Urinary bladder (tissue), 4 donors: ENCODE measurements at places on chromosomes 3 and 15. TPM values are rescaled to one million over a fixed set of nuclear protein-coding genes. Genes with fewer than 3 reads are reported as not detected.

GRCh38 chr3:186782542-186783057, 777 bp upstream of the EIF4A2 start:
- DNase-seq: no peak

DNA sequence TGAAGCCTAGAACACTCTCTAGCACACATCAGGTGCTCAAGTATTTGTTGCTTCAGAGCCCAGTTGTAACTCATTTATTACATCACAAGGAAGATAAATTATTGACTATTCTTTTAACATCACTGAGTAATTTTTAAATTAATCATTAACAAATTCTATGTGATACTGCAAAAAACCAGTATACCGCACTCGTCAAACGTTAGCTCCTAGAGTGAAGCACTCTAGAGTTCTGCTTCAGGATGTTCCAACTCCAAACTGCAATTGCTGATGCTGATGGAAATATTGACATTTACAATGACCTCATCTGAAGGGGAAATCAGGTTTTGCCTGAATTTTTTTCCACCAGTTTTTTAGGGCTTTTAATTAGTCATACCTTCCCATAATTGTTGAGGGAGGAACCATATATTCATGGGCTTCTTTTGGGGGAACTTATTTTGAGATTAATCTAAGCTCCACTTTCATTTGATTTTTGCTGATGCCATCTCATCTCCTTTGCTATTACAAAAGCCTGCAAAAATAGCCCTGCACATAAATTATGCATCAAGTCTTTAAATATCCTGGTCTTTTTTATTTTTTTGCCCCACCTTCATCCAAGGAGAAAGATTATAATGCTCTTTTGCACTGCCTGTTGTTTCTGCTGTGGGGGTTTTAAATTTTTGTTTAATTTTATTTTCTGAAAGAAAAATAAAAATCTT, 123.0 kb upstream of the STAC start:
- DNase-seq: no peak

GRCh38 chr3:18853269-18853668, 295.0 kb upstream of the KCNH8 start:
- no peak for DNase-seq

Gene DNAH1
- polyA plus RNA-seq: 2.2 TPM

DNA sequence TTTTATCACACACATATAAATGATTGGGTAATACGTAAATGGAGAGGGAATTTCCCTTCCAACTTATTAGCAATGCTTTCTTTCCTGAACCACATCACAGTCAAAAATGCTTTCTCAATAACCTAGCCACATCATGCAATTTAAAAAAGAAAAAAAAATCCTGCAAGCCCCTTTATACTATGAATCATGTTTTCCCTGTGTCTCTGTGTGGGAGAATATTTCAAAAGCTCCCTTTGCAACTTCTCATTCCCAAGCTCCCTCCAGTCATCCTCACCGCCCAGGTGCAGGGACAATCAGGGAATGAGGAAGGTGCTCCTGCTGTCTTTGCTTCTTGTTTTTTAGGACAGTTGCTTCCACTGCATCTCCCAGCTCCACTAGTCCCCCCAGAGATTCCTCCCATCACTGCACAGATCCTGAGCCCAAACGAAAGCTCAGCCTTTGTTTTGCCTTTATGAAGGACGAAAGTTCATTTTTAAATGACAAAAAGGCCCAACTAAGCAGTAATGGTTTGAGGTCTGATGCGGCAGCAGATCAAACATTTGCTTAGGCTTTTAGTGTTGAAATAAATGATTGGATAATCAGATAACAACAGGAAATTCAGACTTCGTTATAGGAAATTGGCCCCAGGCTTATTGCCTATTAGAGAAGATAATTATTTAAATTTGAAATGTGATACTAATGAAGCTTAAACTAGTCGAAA, 47.8 kb upstream of the ADGRG7 start:
- no peak for DNase-seq

DNA sequence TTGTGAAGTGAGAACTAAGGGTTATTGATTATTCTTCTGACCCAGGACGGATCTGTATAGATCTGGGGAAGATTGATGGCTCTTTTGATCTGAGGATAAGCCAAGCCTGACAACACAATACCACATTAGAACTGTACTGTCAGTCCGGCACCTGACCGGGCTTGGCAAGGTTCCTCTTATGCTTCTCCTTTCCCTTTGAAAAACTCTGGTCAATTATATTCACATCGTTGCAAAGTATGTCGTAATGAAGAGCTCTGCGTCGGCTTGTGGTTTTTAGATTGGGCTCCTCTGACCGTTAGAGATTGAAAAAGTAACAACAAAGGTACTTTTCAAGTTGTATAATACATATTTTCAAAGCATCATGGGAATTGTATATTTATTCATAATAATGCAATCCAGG, 389.8 kb downstream of the NR2F2 start:
- DNase-seq: no peak

- DNase-seq: no peak
These were observed 120.1 kb downstream of the GREM1 start for GRCh38 chr15:32837935-32838334.

Gene TNFAIP8L3
- 31.2 TPM for polyA plus RNA-seq

Gene ACSBG1
- 0.25 TPM for polyA plus RNA-seq
